ENCODE measurements at places on chromosomes 4 and X. TPM values are rescaled to one million over a fixed set of nuclear protein-coding genes. Genes with fewer than 3 reads are reported as not detected.

The GCNA gene
- total RNA-seq = 0.98 TPM

The NAP1L2 gene
- total RNA-seq = not detected

The SLC38A5 gene
- 54.6 TPM for total RNA-seq

The MAGEE1 gene
- 2.2 TPM for total RNA-seq

The CT45A2 gene
- not detected for total RNA-seq

The TNMD gene
- total RNA-seq = not detected
